Caki2 (cell line): ENCODE measurements at places on chromosomes 6 and 20. TPM values are rescaled to one million over a fixed set of nuclear protein-coding genes. Genes with fewer than 3 reads are reported as not detected.

DNA sequence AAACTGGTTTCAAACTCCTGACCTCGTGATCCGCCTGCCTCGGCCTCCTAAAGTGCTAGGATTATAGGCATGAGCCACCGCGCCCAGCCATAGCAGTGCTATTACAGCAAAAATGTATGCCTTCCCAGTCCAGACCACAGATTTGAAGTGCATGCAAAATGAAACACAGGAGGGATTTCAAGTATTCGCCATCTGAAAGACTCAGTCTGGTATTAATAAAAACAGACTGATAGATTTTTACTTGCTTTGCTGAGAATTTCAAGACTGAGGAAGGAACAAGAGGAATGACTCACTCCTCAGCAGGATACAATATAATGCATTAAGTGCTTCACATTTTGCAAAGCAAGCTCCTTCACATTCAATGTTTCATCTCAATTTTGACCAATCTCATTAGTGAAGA, 134.9 kb downstream of the TMEM200A start:
- no peak for DNase-seq

- peak; percentile 95 for DNase-seq
Observed at GRCh38 chr6:135722679-135723078, 128.8 kb upstream of the PDE7B start.

DNA sequence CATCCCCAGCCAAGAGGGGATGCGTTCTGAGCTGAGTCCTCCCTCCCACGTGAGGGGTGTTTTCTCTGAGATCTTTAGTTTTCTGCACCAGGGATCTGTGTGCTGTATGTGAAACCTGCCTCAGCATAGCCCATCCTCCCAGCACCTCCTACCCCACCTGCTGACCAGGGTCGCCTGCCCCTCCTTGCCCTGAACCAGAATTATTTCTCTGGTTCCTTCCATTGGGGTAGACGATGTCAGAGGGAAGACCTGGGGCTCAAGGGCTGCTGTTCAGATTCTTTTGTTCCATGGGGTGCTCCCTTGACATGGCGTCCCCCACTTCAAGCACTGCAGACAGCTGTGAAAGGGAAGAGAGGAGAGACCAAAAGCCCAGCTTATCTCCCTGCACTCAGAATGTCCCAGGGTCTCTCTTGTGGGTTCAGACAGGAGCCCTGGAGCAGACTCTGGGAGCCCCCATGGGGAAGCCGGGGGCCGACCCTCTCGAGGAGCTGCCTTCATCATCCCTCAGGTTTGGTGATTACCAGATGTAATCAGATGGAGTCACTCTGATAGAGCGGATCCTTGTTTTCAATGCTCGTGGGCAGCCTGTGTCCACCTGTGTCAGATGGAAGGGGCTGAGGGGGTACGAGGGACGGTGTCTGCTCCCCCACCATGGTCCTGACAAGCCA, 74.3 kb downstream of the ERMARD start:
- DNase-seq, result no peak

Gene SIM1
- total RNA-seq, result 0.34 and 0.78 TPM in 2 replicates

DNA sequence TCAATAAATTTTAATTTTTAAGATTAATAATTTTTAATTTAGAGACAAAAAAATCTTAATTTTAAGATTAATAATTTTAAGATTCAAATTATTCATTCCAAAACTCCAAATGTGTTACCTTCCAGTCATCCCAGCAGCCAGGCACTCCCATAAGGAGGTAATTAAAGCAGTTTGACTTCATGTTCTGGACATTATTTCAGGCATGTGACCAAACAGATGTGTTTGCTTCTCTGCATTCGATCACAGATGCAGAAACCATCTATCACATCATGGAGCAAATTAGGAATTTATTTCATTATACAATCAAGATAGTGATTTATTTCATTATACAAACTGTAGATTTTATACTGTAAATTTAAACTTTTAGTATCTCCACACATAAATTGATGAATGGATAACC, 150.3 kb downstream of the AKAP7 start:
- no peak for DNase-seq

Gene WFDC10B
- total RNA-seq, result not detected in 2 replicates

GRCh38 chr6:45741437-45742171, 274.1 kb downstream of the CLIC5 start:
- no peak for DNase-seq

Gene DCDC2
- total RNA-seq, result 4.7 and 5.4 TPM in 2 replicates

GRCh38 chr20:5703681-5704101, 46.5 kb upstream of the SHLD1 start:
- no peak for DNase-seq

DNA sequence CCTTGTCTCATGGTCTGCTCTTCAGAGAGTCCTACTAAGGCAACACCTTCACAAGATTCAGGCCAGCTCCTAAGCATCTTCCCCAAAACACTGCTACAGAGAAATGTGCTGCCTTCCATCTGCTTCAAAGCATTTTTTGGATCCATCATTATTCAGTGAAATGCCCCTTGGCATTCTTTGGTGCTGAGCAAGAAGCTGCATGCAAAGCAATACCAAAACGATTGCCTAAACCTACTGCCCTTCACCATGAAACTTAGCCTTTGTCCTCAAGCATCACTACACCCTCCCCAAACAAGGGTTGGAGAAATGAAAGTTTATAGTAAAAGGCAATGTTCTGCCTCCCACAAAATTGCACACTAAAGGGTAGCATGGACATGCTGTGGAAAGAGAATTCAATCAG, 93.5 kb downstream of the SNAP25 start:
- no peak for DNase-seq

DNA sequence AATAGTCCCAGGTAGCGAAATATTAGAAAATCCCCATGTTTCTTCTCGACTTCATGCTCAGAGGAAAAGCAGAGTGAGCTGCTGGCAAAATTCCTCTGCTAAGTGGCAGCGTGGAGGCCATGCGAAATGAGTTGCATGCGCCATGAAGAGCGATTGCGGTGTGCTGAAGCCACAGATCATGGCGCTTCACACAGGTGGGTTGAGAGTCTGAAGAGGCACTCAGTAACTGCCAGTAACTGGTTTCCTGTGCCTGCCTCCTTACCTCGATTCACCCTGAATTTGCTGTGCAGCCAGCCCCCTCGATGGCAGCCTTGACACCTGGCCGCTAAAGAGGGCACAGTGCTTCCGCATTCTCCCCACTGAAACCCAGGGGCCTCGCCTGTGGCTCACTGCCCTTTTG, 301.5 kb downstream of the NRN1 start:
- DNase-seq, result no peak

DNA sequence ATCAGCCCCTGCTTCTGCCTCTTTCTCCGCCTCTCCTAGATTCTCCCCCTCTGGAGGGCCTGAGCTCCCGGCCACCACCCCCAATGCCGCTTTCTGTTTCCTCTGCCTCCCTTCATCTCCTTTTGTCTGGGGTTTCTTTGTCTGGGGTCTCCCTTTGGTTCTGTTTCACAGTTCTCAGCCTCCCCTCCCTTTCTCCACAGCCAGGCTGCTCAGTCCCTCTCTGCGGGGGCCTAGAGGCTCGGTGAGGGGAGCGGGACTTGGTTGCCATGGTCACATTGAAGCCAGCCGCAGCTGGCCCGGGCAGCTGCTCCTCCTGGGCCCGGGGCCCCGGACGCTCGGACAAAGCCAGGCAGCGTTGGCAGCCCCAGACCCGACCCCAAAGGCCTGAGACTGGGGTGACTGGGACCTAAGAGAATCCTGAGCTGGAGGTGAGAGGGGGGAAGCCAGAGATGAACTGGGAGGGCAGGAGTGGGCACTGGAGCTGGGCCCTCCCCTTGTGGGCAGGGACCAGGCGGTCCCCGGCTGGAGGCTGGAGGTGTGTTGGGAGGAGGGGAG, 3.5 kb upstream of the DDR1 start:
- no peak for DNase-seq

Gene KIF13A
- total RNA-seq, result 23.7 and 26.4 TPM in 2 replicates

Gene AIF1
- total RNA-seq, result not detected in 2 replicates
